Stimulated activated CD4-positive, alpha-beta T cell treated with anti-CD3 and anti-CD28 coated beads, TNF-alpha, amount 100 ng/mL, for 1 hour (primary cell): ENCODE measurements at places on chromosomes 6 and 20.

- DNase-seq = no peak
Observed at GRCh38 chr6:91485047-91485446, 898.2 kb upstream of the MAP3K7 start.

DNA sequence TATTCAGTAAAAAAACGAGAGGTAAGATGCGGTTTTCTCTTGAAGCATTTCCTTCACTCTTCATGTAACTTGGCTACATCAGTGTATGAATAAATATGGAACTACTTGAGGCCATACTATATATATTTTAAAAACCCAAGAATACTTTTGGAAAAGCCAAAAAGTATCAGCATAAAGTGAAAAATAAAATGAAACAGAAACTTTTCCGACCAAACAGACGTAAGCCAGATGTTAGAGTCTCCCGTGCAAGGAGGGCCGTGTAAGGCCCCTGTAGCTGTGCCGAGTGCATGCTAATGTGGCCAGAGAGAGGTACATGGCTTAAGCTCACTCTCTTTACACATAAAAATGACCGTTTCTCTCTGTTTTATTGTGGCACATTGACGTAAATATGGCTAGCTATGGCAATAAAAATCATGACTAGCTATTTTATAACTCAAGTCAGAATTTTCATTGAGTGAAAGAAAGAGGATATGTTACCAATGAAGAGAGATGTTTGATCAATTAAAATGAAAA is 140.1 kb upstream of the GMDS start:
- DNase-seq = no peak

DNA sequence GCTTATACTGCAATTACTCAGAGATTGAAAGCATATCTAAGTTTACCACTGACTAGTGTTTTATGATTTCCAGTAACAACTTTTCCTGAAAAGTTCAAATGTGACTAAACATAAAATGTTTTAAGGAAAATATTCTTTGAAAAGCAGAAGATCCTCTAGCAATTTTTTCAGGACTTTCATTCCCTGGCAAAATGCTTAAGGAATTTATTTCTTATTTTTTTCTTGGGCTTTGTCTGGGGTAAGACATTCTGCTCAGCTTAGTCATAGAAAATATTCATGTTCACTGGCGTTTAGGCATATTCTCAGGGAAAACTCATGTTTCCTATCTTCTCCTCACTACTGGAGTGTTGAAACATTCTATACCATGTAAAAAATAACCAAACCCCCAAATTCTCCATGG is 235.3 kb upstream of the CEP162 start:
- DNase-seq = no peak

DNA sequence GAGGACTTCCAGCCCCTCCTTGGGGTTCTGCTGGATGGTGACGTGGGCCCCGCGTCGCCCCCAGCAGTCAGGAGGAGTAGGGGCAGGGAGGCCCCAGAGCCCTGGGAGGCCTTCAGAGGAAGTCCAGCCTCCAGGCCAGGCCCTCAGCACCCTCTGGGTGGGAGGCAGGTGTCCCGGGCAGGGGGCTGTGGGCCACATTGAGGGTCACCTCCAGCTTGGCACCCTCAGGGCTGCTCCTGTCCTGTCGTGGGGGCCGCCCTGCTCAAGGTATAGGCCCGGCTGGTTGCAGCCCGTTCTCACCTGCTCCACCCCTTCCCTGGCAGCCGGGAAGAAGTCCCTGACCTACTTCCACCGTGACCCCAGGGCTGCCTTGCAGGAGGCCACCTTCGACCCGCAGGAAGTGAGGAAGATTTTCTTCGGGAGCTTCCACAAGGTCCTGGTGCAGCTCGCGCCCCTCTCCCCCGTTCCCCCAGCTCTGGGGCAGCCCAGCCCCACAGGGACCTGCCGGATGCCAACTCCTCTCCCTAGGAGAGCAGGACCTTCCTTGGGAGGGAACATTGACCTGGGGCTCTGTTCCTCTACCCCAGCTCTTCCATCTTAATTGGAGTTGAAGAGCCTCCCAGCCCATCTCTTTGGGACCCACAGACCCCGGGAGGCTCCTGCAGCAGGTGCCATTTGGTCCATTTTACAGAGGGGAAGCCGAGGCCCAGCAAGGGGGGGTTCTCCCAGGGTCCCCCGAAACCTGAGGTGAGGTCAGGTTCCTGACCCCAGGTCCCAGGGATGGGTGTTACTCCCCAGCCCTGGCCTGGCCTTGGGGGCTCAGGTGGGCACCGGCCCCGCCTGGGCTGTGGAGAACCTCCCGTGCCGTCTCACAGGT is 26.4 kb downstream of the COL20A1 start:
- DNase-seq = no peak

DNA sequence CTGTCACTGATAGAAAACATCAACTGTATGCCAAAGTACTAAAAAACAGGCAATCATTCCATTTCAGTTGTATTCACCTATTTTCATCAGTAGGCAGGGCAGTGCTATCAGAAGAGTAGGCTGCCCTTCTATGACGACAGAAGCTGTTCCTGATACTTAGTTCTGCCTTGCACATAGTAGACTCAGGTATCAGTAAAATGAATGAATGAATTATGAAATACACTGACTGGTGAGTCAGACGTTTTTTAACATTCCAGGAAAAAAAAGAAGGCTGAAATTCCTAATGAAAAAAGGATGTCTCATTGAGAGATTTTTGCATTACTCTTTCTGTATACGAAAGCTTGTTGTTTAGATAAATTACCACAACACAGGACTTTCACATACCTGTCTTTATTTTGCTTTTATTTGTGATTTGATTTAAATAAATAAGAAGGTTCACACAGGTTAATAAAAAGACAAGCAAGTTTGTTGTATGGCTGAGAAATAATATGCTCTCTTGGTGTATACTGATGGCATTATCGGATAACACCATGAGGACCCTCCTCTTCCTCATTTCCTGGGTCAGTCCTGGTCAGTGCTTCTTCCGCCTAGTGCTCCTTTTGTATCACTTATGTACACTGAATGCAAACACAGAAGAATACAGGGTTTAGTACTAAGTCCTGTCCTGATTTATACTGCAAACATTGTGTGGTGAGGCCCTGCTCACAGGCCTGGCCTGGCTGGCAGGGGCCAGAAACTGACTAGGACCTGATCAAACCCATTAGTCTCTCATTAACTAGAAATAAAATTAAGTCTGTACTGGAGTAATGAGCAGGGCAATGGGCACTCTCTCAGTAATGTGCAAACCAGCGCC is 39.4 kb upstream of the SPDEF start:
- no peak for DNase-seq

DNA sequence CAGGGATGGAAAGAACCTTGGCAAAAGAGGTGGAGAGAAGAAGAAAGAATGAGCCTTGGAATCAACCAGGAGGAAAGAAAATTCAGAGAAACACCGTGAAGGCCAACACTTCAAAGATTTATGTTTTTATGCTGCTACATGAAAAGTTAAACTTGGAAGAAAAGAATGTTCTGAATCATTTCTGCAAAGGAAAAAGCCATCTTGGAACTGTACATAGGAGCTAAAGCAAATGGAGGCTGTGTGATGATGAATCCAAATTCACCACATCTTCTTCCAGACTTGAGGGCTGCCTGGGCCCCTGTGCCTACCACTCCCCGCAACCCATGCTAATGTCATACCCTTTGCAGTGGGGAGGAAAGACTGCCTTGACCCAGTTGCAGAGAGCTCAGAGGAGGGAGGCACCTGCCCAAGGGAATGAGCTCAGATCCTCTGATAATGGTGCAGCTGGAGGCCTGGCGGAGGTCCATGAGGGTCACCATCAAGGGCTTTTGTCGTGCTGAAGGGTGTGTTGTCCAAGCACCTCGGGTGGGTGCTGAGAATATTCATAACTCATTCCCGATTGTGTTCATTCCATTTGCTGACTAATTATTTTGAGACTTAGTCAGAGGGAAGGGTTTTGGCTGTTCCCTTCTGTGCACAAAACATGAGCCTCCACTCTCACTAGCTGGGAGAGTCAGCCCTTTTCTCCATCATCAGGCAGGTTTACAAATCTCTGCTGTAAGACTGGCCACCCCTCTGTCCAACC is 245.8 kb upstream of the JAG1 start:
- no peak for DNase-seq

- no peak for DNase-seq
Observed at GRCh38 chr6:37105148-37106050, 64.6 kb upstream of the PIM1 start.
